ENCODE measurements at places on chromosomes 6 and 20.

DNA sequence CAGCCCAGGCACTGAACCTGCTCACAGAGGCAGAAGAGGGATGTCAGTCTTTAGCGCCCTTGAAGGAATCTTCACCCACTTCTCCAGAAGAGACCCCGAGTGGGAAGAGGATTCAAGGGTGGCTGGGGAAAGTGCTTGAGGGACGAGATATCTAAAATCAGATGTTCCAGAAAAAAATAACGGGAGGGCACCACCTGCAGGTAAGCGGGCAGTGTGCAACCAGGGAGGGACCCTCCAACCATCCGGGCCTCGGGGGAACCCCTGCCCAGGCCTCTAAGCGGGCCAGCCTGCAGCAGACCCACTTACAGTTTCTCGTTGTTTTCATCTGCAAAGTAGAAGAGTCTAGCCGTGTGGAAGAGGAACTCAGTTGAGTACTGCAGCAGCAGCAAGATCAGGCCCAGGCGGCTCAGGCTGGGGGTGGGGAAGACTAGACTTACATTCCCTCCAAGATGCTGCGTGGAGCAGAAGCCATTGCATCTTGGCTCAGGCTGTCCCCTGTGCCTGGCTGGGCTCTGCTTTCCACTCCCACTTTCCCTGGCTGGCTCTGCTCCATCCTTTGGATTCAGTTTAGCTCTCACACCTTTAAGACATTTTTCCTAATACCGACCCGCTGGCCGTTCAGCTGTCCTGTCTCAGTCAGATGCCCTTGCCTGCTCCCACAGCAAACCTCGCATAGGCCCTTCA, 71.0 kb downstream of the TRAM2 start:
- H3K4me3 ChIP-seq: no peak overlapping the region
- no peaks in the 10 kb centered on the region for H3K4me1 ChIP-seq
- peaks cover 10% of the 10 kb centered on the region for H3K36me3 ChIP-seq
- no peak for DNase-seq
- H3K27me3 ChIP-seq: no peaks in the 10 kb centered on the region

DNA sequence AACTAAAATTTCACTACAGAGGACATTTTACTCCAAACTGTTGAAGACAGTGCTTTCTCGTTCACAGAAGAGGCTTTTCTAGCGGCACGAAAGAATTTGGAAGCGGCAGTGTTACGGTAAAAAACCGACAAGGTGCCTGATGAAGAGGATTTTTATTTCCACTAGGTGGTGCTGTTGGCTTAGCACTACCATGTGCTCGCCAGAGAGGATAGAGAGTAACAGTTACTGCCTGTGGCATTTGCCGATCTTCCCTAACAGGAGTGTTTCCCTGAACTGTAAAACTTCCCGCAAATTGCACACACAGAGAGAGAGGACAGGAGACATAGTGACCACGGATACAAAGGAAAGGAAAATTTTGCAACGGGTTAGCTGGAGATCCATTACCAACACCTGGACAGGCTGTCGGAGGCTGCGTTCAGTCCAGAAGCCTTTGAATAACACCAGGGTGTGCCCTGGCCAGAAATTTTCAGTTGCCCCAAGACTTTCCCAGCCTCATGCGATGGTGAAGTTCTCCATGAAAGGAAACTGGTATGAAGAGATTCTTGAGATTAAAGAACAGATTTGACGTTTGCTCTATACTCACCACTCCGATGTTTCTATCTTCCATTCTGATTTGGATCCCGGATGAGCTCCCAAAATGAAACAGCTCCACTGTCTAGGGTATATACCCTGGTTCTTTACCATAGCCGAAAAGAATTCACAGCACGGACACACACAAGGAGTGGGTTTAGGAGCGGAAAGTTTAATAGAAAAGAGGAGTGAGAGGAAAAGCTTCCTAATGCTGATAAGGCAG, 48.1 kb downstream of the HLA-DPB1 start:
- H3K4me3 ChIP-seq: no peak overlapping the region
- H3K27ac ChIP-seq: no peak overlapping the region
- peaks cover 20% of the 10 kb centered on the region for H3K27me3 ChIP-seq
- peak; percentile 40 for DNase-seq
- H3K36me3 ChIP-seq: peaks cover 2% of the 10 kb centered on the region

GRCh38 chr6:43268355-43268700, 25.0 kb downstream of the TTBK1 start:
- no peak overlapping the region for H3K4me3 ChIP-seq
- H3K27ac ChIP-seq: no peak overlapping the region
- H3K27me3 ChIP-seq: no peaks in the 10 kb centered on the region
- peaks cover 8% of the 10 kb centered on the region for H3K4me1 ChIP-seq

DNA sequence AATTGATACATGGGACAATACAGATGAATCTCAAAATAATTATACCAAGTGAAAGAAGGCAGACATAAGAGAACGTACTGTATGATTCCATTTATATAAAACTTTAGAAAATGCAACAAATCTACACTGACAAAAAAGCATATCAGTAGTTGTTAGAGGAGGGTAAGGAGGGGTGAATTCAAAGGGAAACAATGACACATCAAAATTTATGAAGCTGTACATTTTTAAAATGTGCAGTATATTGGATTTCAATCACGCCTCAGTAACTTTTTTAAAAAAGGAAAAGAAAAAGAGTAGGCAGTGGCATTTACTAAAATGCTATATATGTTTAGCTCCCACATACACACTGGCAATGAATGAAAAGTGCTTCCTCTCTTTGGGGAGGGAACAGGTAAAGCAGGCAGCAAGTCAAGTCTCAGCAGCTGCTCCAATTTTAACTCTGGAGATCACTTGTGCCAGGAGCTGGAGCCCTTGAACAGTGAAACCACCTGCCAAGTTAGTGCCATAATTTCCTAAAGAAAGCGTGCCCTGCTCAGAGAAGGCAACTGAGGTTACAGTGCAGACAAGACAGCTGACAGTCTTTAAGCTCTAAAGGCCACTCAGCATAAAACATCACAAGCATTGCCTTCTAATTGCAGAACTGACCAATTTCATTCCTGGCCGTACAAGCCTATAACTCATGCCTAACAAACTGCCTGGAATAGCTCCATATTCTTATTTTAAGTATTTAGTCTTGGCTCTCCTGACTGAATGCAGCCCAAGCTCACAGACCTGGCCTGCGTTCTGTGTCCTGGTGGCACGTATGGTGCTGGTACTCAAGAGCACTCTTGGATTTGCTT, 10.9 kb downstream of the FKBP1A start:
- H3K36me3 ChIP-seq: peaks cover 23% of the 10 kb centered on the region
- no peaks in the 10 kb centered on the region for H3K27me3 ChIP-seq
- no peak for DNase-seq
- H3K27ac ChIP-seq: no peak overlapping the region
- no peak overlapping the region for H3K4me3 ChIP-seq

GRCh38 chr20:63051911-63052310, 45.1 kb upstream of the BHLHE23 start:
- H3K4me3 ChIP-seq: no peak overlapping the region
- peaks cover 18% of the 10 kb centered on the region for H3K27me3 ChIP-seq
- no peaks in the 10 kb centered on the region for H3K36me3 ChIP-seq
- no peak overlapping the region for H3K27ac ChIP-seq

DNA sequence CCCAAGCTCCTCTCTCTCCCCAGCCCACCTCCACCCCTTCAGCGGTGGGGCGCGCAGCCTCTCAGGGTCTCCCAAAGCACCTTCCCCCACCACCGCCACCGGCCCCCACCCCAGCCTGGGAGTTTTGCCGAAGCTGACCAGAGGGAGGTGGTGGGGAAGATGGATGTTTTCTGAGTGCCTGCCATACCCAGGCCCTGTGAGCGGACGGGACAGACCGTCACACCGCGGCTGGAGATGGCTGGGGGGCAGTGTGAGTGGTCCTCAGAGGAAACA, 5.7 kb downstream of the C20orf204 start:
- H3K27me3 ChIP-seq: peaks cover 9% of the 10 kb centered on the region
- H3K36me3 ChIP-seq: no peaks in the 10 kb centered on the region
- no peak for DNase-seq
- H3K4me1 ChIP-seq: peaks cover 14% of the 10 kb centered on the region

GRCh38 chr6:108251252-108251651, 9.6 kb downstream of the SNX3 start:
- no peak overlapping the region for H3K27ac ChIP-seq
- H3K4me1 ChIP-seq: peaks cover 38% of the 10 kb centered on the region
- no peak overlapping the region for H3K4me3 ChIP-seq
- no peaks in the 10 kb centered on the region for H3K27me3 ChIP-seq

- H3K36me3 ChIP-seq: no peaks in the 10 kb centered on the region
- peaks cover 18% of the 10 kb centered on the region for H3K4me1 ChIP-seq
- DNase-seq: peak; percentile 11
- H3K27ac ChIP-seq: peak overlapping the region; percentile 9
Observed at GRCh38 chr6:154276810-154277628, 79.6 kb downstream of the IPCEF1 start.

- no peak overlapping the region for H3K4me3 ChIP-seq
- H3K36me3 ChIP-seq: no peaks in the 10 kb centered on the region
- no peak for DNase-seq
- H3K4me1 ChIP-seq: peaks cover 27% of the 10 kb centered on the region
- no peak overlapping the region for H3K27ac ChIP-seq
Observed at GRCh38 chr20:49320460-49320859, 42.6 kb upstream of the ZNFX1 start.

GRCh38 chr20:53379014-53379832, 214.4 kb downstream of the ZNF217 start:
- no peak for DNase-seq
- no peak overlapping the region for H3K4me3 ChIP-seq
- H3K4me1 ChIP-seq: no peaks in the 10 kb centered on the region
- H3K27ac ChIP-seq: no peak overlapping the region
- H3K27me3 ChIP-seq: no peaks in the 10 kb centered on the region
- peaks cover 5% of the 10 kb centered on the region for H3K36me3 ChIP-seq

DNA sequence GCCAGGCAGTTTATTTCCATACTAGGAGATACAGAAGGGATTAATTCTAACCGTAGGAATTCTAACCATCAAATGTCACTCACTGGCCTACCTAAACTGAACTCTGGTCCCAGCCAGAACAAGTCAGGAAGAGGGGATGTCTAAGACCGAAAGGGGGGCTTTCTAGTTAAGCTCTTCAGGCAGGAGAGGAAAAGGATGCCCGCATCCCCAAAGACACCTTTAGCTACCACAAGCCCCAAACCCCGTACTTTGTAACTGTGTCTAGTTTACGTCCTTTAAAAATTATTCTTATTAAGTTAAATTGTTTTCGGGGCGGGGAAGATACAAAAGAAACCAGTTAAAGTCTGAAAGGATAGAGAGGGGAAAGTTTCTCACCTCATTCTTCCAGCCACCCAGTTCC, 1.2 kb upstream of the ZNF76 start:
- H3K36me3 ChIP-seq: no peaks in the 10 kb centered on the region
- H3K4me1 ChIP-seq: peaks cover 30% of the 10 kb centered on the region
- no peak for DNase-seq
- no peak overlapping the region for H3K27ac ChIP-seq
- peak overlapping the region; percentile 97 for H3K4me3 ChIP-seq

- H3K27ac ChIP-seq: no peak overlapping the region
- peaks cover 38% of the 10 kb centered on the region for H3K27me3 ChIP-seq
- no peak overlapping the region for H3K4me3 ChIP-seq
- no peaks in the 10 kb centered on the region for H3K36me3 ChIP-seq
- no peak for DNase-seq
Observed at GRCh38 chr20:38671186-38671585, 53.1 kb upstream of the SLC32A1 start.

DNA sequence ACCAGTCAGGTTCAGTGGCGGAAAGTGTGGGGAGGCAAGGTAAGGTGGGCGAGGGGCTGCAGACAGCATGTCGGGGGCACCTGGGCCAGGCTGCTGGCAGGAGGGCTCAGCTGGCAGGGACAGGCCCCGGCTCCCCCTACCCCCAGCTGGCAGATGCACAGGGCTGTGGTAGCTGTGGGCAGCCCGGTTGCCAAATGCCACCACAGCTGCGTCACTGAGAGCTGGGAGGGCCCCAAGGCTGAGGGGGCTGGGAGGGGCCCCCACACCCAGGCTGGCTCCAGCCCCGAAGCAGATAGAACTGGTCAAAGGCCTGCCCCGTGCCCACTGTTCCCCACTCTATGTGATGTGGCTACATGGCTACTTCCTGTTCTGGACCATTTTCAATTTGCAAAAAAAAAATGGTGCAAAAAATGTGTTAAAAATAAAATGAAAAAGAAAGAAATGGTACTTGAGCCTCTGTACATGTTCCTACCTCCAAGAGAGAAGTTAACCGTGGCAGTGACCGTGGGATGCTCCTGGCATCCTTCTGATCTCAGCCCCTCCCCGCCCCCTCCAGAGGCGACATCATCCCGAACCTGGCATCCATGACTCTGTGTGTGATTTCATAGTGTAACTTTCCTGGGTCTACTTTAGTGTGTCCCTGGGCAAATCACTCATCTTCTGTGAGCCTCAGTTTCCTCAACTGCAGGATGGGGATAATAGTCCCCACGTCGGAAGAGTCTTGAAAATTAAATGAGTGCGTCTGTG, 64.4 kb downstream of the UBE2V1 start:
- no peak overlapping the region for H3K4me3 ChIP-seq
- no peaks in the 10 kb centered on the region for H3K36me3 ChIP-seq
- H3K4me1 ChIP-seq: no peaks in the 10 kb centered on the region
- peak; percentile 27 for DNase-seq
- peaks cover 14% of the 10 kb centered on the region for H3K27me3 ChIP-seq

- DNase-seq: no peak
- H3K4me1 ChIP-seq: peaks cover 9% of the 10 kb centered on the region
- H3K36me3 ChIP-seq: no peaks in the 10 kb centered on the region
- no peak overlapping the region for H3K4me3 ChIP-seq
- peaks cover 8% of the 10 kb centered on the region for H3K27me3 ChIP-seq
Observed at GRCh38 chr20:23455639-23456038, 3.0 kb upstream of the CST11 start.

GRCh38 chr20:61724376-61724775, 341.3 kb downstream of the TAF4 start:
- H3K27me3 ChIP-seq: no peaks in the 10 kb centered on the region
- peaks cover 13% of the 10 kb centered on the region for H3K4me1 ChIP-seq
- DNase-seq: no peak
- H3K27ac ChIP-seq: no peak overlapping the region

DNA sequence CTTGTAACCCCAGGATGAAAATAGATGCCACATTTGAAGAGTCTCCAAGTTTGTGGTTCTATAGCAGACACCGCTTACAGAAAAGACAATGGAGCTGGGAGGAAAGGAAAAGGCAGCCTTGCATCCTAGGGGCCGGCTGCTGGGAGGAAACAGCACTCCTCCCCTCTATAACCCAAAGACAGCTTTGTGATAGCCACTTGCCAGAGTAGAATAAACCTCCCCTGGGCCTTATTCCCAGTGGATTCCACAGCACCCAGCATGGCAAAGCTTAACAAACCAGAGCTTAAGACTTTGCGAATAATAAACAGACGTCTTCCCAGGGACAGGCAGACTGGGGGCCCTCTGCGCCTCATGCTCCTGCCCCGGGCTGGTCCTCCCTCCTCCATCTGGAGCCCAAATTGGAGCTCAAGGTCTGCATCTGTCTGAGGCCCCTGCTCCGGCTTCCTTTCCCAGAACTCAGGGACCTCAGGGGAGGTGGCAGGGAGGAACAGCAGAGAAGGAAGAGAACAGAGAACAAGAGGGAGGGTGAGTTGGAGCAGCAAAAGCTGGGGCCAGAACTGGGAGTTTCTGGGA, 8.8 kb upstream of the TAF8 start:
- H3K36me3 ChIP-seq: peaks cover 3% of the 10 kb centered on the region
- no peaks in the 10 kb centered on the region for H3K27me3 ChIP-seq
- H3K27ac ChIP-seq: peak overlapping the region; percentile 96

- H3K4me1 ChIP-seq: no peaks in the 10 kb centered on the region
- H3K27me3 ChIP-seq: no peaks in the 10 kb centered on the region
- no peak for DNase-seq
- no peaks in the 10 kb centered on the region for H3K36me3 ChIP-seq
Observed at GRCh38 chr6:34457382-34457741, 8.5 kb upstream of the PACSIN1 start.
